GM03348 (cell line): ENCODE measurements at places on chromosomes 11 and 22.
A peak's percentile ranks its signal among the peaks of the same experiment; 100 is the strongest.

DNA sequence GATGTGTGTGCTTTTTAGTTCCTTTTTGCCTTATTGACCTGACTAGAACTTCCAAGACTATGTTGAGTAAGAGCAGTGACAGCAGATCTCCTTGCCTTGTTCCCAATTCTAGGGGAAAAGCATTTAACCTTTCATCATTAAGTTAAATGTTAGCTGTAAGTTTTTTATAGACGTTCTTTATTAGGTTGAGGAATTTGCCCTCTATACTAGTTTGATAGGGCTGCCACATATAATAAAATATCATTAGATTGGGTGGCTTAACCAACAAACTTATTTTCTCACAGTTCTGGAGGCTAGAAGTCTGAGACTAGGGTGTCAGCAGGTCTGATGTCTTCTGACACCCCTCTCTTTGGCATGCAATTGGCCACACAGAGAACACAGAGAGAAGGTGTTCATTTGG is 32.6 kb upstream of the B3GNT6 start:
- DNase-seq, result no peak

GRCh38 chr11:68043349-68044144 is 4.7 kb downstream of the TCIRG1 start:
- peak; percentile 87 for DNase-seq

GRCh38 chr11:73288873-73289707 is 17.0 kb downstream of the P2RY6 start:
- DNase-seq, result peak; percentile 92

DNA sequence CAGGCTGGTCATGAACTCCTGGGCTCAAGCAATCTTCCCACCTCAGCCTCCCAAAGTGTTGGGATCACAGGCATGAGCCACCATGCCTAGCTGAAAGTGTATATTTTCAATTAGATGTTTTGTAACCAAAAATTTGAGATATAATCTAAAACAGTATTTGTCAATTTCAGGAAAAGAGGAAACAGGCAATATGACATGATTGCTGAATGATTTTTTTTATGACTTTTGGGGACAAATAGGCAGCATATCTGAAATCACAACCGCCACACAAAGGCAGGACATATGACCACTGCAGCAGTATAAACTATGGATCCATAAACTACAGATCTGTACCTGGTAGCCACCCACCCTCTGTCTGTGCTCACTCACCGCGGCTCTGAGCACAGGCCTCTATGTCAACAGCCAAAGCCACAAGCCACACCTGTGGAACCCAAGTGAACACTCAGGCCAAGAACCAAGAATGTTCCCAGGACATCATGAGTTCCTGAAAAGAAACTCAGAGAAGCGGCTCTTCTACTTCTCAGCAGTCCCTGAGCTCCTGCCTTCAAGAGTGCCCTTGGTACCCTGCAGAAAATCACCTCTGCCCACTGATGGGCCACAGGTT is 22.5 kb downstream of the PISD start:
- DNase-seq, result no peak

GRCh38 chr22:42343531-42344081 is 73.2 kb upstream of the TCF20 start:
- DNase-seq, result peak; percentile 78

GRCh38 chr11:5065027-5065426 is 4.3 kb upstream of the OR52E1 start:
- no peak for DNase-seq

GRCh38 chr22:40741116-40741515 is 61.8 kb downstream of the MCHR1 start:
- no peak for DNase-seq

DNA sequence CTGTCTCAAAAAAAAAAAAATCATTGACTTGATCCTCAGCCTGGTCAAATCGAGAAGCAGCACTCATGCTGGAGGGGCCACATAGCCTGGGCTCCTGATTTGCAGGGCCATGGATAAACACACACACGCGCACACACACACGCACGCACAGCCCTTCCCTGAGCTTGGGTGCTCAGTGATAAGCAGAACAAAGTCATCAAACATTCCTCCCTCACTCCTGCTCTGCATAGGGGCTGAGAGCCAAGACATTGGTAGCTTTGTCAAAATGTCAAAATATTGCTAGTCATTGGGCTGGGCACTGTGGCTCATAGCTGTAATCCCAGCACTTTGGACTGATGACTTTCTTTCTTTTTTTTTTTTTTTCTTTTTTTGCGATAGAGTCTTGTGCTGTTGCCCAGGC is 34.0 kb upstream of the A4GALT start:
- DNase-seq, result peak; percentile 52

DNA sequence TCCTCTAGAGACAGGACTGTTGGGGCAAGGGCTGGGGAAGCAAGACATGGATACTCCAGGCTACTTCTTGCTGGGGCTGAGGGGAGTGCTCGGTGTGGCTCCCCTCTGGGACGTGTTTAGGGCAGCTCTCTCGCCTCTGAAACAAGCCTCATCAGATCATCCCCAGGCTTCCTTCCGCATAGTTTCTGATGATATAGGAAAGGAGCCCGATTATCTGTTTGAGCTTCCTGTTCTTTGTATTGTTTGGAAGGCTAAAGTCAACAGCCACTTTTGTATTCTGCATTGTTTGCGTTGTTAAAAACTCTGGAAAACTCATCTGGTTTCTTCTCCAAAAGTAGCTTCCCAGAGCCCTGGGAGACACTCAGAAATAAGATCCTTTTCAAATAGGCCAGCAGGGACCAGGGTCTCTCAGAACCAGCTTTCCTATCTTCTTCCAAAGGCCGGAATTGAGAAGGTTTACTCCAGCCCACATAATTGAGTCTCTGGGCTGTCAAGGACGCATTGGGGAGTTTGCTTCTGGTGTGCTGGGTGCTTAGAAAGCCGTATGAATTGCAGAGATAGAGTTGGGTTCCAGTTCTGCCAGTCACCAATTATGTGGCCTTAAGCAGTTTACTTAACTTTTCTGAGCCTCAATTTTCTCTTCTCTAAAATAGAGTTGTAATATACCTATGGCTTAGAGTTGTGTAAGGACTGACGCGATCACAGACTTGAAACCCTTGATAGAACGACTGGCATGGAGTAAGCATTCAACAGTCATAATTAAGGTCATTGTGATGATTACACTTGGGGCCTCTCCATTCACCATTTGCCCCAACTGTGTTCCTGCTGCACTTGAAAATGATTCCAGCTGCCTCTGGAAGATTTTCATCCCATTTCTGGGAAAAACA is 19.1 kb downstream of the CD44 start:
- no peak for DNase-seq
